Stimulated activated CD8-positive, alpha-beta memory T cell treated with anti-CD3 and anti-CD28 coated beads, Interleukin-7, amount 100 ng/mL, for 1 hour (primary cell): ENCODE measurements at places on chromosomes 3 and 15.

DNA sequence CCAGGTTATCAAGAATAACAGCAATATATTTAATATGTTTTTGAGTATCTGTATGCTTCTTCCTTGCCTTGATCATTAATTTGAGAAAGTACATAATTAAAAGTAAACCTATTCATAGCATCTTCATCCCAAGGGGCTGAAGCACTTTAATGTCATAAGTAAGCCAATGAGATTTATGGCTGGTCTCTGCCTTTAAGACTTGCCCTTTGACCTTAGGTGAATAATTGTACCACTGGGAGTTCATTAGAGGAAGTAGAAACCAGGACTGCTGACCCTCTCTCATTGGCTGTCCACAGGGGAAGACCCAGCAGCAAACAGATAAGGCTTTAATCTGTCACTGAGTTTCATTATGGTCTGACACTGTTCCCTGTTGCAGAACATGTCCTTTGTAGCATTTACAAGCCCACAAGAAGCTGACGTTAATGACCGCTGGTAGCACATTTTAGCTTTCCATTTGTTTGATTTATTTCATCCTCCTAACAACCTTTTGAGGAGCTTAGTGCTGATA lies 16.3 kb upstream of the ERC2 start:
- DNase-seq = no peak

- no peak for DNase-seq
These were observed 106.5 kb upstream of the CMC1 start for GRCh38 chr3:28134792-28135375.

DNA sequence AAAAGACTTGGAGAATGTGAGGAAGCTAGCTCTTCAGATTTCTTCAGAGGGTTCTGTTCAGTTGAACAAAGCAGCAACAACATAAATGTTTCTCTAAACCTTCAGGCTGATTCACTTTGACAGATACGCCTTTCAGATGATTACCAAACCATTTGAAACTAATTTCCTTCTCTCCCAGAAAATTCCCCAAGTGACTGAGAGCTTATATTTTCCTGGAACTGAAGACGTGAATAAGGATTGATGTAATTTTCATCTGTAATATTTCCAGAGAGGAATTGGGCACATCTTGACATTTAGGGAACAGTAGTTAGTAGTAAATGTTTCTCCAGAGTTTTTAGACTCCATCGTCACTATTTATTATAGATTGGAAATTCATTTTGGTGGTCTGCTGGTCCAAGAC lies 108.6 kb upstream of the AADACL2 start:
- no peak for DNase-seq

GRCh38 chr3:187247398-187247797 lies 44.1 kb downstream of the MASP1 start:
- DNase-seq = no peak

DNA sequence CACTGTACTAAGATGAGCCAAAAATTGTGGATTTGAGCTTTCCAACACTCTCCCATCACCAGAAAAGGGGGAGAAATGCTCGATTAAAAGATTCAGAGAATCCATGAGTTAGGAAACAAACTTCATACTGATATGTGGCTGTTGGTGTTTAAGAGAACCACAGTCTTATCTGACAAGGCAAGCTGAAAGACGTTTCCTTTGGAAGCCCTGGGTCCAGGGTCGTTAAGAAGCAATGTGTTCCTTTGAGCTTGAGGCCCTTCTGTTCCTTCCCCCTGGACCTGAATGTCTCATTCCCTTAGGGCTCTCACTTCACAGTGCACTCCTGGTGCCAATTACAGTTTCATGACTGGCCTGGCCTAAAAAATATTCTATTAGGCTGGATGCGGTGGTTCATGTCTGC lies 524.8 kb upstream of the PPP2R3A start:
- DNase-seq = no peak

GRCh38 chr3:17639257-17639656 lies 103.2 kb downstream of the TBC1D5 start:
- no peak for DNase-seq

GRCh38 chr15:62818691-62819090 lies 223.9 kb upstream of the TPM1 start:
- DNase-seq = no peak

DNA sequence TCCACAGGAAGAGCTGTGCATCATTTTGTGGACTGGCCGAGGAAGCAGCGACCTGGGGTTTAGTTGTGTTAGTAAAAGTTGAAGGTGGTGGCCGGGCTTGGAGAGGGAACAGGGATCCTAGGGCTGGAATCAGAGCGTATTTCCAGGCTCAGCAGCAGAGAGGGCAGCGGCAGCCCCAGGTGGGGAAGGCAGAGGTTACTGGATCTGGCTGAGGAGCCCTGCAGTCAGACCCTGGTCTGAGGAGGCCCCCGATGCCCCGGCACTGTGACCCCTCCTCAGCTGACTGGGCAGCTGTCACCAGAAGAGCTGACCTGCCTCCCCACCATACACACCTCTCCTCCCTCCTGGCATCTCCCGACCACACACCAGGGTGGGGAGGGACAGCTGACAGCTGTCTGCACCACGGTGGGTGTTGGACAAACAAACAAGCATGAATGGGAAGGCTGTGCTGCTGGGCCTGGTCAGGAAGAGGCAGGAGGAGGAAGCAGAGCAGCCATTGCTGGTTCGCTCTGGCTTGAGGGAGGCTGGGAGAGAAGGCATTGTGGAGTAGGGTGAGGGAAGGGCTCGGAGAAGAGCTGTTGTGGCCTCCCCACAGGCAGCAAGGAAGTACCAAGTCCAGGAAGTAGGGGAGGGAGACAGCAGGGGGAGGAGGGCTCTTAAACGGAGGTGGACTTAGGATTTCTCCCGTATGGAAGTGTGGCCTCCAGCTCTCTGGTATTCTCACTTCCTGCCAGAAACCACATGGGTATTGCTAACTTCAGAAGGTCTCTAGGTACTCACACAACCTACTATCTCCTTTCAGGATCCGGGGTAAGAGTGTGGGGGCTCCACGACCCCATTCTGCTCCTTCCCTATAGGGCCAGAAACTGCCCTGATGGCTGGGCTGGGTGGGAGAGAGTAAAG lies 49.5 kb upstream of the HACD2 start:
- no peak for DNase-seq

GRCh38 chr3:187000711-187001151 lies 70.4 kb downstream of the ST6GAL1 start:
- no peak for DNase-seq

DNA sequence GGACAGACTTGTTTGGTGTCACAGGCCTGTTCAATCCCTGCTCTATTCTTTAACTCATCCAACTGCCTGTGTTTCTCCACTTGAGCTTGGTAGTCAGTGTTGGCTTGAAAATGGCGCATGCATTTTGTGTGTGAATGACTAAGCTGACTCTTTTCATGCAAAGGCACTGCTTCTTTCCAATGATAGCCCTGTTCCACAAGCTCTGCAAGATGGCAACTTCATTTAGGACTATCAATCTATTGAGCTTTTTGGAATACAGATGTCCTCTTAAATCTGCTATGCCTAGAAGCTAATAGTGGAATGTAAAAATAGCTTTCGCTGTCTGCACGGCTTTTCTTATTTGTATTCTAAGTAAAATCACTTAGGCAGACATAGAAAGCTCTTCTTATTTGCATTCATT lies 33.6 kb upstream of the SYNPR start:
- no peak for DNase-seq
